NCI-H526 treated with DMSO at 0.1 percent for 48 hours (cell line): ENCODE measurements at places on chromosomes 5 and 9.

DNA sequence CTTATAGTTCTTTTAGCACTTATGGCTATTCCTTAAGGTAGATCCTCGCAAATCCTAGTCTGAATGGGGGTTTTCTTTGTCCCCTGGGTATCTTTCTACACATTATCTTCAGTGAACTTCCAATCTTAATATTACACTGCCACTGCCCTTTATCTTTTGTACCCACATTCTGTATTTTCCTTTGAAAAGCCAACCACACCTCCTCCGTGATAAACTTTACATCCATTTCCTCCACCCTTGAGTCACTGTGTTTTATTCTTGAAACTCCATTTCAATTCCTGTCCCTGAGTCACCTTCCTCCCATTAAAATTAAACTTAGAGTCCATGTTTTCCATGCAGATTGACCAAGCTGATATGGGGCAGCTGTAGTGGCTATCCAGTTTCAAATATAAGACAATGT lies 43.2 kb upstream of the RICTOR start:
- DNase-seq: no peak

DNA sequence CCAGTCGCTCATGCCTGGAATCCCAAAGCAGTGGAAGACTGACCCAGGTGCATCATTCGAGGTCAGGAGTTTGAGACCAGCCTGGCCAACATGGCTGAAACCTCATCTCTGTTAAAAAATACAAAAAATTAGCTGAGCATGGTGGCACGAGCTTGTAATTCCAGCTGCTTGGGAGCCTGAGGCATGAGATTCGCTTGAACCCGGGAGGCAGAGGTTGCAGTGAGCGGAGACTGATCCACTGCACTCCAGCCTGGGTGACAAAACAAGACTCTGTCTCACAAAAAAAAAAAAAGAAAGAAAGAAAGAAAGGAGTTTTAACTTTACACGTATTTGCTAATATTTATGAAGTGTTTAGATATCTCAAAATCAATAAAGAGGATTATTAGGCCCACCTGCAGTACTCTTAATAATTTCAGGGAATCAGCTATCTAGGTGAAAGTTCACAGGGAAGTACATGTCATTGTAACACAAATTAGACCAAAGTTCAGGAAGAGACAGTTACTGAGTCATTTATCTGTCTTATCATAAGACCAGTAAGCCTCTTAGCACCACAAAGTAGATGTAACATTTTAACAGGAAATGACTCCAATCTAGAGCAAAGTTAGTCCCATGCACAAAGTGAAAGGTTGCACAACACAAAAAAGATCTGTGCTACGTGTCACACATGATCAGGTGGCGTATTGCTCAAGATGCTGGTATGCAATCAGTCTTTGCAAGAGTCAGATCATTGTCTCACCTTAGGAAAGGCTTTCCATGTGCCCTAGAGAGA lies 34.1 kb upstream of the PLIN2 start:
- DNase-seq: no peak

- no peak for DNase-seq
These were observed 62.5 kb upstream of the DNAH5 start for GRCh38 chr5:14006823-14007520.

- DNase-seq: no peak
These were observed 233.5 kb upstream of the PCSK5 start for GRCh38 chr9:75657015-75657414.

DNA sequence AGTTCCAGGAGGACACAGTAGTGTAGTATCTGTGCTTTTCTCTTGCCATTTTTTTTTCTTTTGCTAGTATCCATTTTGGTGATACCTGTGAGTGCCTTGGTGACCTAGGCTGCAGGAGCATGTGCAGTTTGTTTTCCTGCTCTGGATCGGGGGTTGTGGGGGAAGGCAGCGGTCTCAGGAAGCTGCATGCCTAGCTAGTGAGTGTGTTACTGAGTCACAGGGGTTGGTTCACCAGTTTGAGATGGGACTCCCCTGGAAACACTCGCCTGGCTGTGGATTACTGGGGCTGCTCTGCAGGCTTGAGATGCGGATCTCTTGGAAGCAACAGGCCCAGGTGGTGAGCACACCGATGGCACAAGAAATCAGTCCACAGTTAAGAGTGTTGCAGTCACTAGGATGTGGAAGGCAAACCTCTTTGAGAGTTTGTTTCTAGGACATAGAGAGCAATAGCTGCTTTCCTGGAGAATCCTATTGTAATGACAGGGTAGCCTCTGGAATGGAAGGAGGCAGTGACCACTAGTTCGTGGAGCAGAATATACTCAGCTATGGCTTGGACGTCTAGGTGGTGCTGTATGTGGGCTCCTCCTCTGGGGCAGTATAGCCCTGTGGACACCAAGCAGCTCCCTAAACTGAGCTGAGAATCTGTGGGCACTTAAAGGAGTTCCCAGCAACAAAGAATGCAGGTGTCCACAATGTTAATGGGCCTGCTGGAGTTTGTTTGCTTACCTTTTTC lies 20.0 kb upstream of the SPATA31E1 start:
- DNase-seq: no peak

- DNase-seq: no peak
These were observed 11.0 kb upstream of the IFNA1 start for GRCh38 chr9:21429191-21429590.
